NCI-H1092 (cell line): ENCODE measurements at places on chromosomes 2 and 18.
A peak's percentile ranks its signal among the peaks of the same experiment; 100 is the strongest.

- no peak for DNase-seq
Observed at GRCh38 chr2:156903335-156903734, 354.2 kb upstream of the GALNT5 start.

- no peak for DNase-seq
Observed at GRCh38 chr18:50855976-50856757, 22.8 kb upstream of the ME2 start.

GRCh38 chr2:197777823-197778407, 7.2 kb downstream of the BOLL start:
- DNase-seq: no peak

DNA sequence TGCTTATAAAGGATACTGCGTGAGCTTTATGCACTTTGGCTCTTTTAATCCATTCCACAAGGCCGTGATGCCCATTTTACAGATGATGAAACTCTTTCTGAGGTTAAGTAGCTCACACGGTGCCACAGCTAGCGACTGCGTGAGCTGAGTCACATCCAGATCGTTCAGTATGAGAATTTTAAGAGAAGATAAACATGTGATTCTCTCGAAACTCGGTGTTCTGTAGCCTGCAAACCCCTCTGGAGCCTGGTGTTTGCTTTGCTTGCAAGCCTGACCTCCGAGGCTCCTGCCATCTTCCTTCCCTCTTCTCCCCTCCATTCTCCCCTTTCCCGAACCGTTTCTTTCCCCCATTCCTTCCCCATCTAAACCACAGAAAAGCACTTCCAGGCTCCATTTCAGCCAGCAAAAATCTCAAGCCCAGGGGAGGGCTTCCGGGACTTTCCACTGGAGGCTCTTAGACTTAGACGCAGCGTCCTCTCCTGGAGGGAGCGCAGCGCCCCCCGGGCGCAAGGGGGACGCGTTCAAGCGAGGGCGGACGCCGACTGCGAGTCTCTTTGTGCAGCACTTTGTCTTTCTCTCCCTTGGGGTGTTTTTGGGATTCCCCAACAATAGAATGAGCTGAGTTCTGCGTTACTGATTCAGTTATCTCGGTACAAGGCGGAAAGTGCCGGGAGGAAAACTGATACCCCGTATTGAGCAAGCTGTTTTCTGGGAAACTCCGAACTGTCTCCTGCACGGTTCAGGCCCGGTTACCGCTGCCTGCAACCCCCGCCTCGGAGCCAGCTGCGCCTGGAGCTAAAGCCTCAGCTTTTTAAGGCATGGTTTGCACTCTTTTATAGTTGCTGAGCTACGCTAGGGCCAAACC, 38.0 kb downstream of the CYP1B1 start:
- peak; percentile 1 for DNase-seq

DNA sequence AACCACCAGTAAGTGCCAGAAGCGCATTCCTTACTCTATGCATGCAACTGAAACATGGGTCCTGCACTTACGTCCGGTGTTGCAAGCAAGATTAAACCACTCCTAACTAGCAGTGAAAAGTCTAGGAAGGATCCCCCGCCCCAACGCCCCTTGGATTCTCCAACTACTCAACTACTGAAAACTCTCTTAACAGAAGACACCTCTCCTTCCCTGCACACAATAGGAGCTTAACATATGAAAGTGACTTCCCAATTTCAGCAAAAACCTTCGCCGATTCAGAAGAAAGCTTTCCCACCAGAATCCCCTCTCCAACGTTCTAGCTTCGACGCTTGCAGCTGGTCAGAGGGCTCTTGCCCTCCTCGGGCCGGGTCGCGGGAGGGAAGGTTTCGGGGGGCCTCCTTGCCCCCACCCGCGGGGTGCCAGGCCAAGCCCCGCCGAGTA, 578 bp downstream of the IWS1 start:
- DNase-seq: no peak

GRCh38 chr2:58608146-58608545, 367.0 kb upstream of the FANCL start:
- no peak for DNase-seq

DNA sequence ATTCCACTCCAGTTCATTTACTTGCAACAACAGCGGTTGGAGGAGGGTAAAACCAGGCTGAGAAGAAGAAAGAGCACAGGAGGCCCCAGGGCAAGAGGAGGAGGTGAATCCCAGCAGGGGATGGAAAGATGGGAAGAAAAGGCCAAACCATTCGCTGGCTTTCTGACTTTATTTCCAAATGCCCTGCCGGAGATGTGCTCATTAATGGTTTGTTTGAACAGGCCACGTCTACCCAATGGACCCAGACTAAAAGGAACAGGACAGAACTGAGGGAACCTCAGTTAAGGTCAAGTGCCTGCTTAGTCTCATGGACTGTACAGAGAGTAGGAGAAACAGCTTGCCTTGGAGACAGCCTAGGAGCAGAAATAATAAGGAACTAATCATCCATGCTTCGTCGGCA, 121.6 kb upstream of the NDUFV2 start:
- DNase-seq: no peak

DNA sequence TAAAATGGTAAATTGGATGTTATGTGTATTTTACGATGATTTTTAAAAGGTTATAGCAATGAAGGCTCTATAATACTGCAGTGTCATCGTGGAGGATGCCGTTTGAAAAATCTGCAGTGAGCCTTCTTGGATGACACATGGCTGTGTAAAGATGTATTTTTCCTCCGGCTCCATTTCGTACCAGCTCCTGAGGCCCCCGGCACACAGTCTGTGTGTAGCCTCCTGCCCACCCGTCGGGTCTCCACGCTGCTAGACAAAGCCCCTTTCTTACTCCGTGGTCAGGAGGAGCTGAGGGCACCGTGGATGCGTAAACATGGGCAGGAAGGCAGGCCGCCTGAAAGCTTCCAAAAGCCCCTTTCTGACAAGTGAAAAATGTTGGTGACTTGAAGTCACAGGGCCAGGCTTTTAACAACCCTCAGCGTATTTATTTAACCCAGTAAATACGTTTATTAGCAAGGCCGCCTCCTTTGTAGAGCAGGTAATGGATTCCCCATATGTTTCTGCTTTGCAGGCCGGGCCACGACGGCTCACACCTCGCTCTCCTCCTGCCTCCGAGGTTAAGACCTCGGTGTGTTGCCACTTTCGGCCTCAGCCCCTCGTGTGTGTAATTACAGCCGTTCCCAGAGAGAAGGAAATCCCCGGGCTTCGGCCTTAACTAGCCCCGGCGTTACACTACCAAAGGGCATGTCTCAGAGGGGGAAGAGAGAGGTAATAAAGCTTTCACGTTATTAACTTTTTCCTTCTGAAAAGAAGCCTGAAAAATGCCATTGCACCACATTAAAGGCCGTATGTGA, 72.8 kb downstream of the DDX1 start:
- DNase-seq: no peak

DNA sequence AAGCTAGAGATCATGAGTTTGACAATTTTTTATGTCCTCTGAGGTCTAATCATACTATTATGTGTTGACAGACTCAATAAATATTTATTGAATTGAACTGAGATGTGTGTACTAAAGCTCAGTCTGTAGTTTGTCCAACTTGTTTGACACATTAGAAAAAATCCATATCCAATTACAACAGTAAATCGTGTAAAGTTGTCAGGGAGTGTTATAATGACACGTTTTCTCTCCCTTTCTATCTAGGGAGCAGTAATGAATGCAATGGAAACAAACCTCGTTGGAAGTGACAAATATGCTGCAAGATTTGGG, 28.4 kb downstream of the ITGA4 start:
- DNase-seq: no peak

GRCh38 chr18:35335866-35336265, 8.4 kb downstream of the ZNF24 start:
- DNase-seq: no peak

DNA sequence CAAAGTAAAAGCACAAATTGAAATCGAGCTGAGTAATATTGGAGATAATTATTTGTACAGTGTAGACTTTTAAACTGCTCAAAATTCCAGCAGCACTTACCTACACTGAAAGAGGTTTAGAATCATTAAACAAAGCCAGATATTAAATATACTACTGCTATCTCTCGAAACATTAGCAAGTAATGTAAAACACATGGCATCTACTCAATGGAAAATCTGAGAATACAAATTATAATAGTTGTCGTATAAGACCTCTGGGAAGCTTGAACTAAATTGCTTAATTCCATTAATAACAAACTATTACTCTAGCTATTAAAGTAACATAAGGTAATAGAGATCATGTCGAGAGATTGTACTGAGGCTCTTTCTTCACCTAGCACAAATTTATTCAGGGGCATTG, 108.9 kb downstream of the KLHL29 start:
- DNase-seq: no peak

GRCh38 chr2:43429369-43429768, 166.5 kb downstream of the THADA start:
- DNase-seq: no peak
